CD4-positive, alpha-beta T cell treated with Interleukin-21 for 1 hour (primary cell): ENCODE measurements at places on chromosomes 7 and 10.

- DNase-seq = no peak
Observed at GRCh38 chr7:70474639-70475234, 657.2 kb upstream of the GALNT17 start.

- no peak for DNase-seq
Observed at GRCh38 chr7:117751775-117752174, 121.5 kb downstream of the CTTNBP2 start.

DNA sequence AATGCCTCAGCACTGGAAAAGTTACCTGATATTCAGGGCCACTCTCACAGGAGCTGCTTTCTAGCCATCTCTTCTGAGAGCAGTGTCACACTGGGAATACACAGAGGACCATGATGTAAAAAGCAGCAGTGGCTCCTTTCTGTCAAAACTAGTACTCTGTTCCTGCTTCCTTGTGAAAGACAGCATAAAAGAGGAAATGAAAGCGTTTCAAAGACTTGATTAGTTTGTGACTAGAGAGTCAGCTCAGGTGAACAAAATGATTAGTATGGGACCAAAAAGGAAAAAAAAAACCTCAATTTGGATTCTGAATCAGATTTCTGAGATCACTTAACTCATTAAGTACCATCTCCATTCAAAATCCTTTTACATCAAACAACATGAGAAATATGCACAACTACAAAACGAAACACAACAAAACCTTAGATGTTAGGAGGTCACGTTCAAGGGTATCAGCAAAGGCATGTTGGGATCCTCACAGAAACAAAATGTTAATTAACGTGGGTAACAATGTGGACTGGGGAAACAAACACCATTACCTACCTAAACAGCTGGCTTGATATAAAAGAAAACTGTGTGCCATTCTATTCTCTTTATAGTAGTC lies 103.7 kb downstream of the MACC1 start:
- no peak for DNase-seq

DNA sequence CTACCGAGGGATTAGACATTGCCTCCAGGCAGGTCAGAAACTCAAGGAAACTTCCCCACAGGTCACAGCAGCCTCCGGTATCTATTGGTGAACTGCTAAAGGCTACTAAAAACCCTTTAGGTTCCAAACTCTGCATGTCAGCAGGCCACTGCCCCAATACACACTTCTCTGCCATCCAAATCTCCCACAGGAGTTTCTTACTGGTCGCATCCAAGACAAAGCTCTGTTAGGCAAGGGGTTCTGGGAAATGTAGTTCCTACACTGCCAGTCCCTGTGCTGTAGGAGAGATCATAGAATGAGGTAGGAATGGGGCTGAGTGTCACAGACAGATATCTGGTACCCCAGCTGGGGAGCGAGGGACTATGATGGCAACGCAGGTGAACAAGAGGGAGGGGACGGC lies 757.0 kb upstream of the C7orf33 start:
- no peak for DNase-seq

- no peak for DNase-seq
Observed at GRCh38 chr10:103894441-103894864, 23.5 kb downstream of the STN1 start.

DNA sequence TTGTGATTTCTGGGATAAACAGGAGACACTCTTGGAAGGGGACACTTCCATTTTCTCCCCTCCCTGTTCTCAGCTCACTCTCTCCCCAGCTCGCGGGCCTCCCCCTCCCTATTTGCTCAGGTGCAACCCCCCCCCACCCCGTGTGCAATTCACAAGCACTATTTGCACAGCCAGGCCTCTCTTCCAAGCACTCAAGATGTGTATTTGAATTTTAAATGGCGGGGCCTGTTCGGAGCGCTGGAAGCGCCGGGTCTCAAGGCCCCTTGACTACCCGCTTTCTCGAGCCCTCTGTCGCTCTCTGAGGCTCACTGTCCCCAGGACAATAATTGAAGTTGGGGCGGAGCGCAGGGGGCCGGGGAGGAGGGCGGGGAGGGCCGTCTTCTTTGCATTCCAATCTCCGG lies 7.8 kb downstream of the SHH start:
- DNase-seq = no peak

- DNase-seq = peak; percentile 6
Observed at GRCh38 chr7:28626624-28627262, 214.4 kb downstream of the CREB5 start.

GRCh38 chr7:105399043-105399725 lies 10.5 kb upstream of the SRPK2 start:
- no peak for DNase-seq

- no peak for DNase-seq
Observed at GRCh38 chr7:28091190-28091589, 89.4 kb downstream of the JAZF1 start.
